HTR-8/SVneo (cell line): ENCODE measurements at places on chromosomes 7 and 10.
A peak's percentile ranks its signal among the peaks of the same experiment; 100 is the strongest.

GRCh38 chr10:114228156-114228555 lies 10.9 kb upstream of the VWA2 start:
- no peak for DNase-seq

- DNase-seq, result no peak
These were observed 624.8 kb upstream of the LRRTM3 start for GRCh38 chr10:66301078-66301477.

- DNase-seq, result peak; percentile 18
These were observed 19.4 kb upstream of the PDCD4 start for GRCh38 chr10:110852255-110852896.

GRCh38 chr10:117351558-117351957 lies 23.7 kb downstream of the PDZD8 start:
- DNase-seq, result no peak

DNA sequence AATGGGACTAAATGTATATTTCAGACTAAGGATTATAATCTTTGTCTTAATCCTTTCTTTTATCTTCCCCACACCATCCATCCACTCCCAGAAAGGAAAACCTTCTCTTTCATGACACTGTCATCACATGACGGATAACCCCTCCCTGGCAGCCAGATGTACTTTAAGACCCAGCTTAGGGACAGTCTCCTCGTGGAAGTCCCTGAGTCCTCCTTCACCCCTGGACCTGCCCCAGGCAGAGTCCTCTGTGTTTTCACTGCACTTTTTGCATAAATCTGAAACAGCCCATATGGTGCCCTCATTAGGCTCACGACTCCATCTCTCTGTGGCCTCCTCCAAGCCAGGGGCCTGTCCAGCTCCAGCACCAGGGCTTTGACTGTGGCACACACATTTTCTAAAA lies 16.0 kb downstream of the NRAP start:
- no peak for DNase-seq

- no peak for DNase-seq
These were observed 128.5 kb downstream of the WDR11 start for GRCh38 chr10:120979435-120980278.

DNA sequence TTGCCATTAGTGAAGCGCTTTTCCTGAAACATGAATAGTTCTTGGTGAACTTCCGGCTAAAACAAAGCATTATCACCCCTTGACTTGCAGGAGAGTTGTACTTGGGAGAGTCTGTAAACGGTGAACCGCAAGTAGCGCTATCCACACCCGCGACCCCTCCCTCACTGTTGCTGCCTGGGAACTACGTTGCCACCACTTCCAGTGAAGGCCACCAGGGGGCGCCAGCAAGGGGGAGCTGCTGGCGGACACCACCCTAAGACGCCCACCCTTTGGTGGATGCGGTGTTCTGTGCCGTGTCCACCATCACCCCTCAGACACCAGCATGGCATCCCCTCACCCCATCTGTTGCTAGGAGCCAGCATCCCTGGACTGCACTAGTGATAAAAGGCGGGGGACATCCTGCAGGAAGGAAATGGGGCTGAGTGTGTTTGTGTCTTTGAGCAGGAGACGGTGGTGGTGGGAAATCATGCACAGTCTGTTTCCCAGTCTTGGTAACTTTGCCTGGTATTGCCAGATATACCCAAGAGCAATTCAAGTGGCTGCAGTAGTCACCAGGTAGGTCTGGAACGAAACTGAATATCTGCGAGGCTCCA lies 298.2 kb downstream of the FRMD4A start:
- no peak for DNase-seq

- DNase-seq, result no peak
These were observed 56.5 kb downstream of the ENO4 start for GRCh38 chr10:116905845-116906210.

- DNase-seq, result no peak
These were observed 512.2 kb downstream of the GATA3 start for GRCh38 chr10:8566737-8567136.

DNA sequence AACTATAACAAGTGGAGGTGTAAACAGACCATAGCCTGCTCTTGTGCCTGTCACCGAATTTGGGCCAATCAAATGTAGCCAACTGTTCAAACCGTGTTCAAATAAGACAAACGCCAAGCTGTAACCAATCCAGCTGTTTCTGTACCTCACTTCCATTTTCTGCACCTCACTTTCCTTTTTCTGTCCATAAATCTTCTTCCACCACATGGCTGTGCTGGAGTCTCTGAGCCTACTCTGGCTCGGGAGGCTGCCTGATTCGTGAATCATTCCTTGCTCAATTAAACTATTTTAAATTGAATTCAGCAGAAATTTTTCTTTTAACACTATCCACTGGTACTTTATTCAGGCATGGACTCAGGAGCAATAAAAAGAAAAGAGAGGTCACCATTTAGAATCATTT lies 29.9 kb upstream of the COL1A2 start:
- DNase-seq, result no peak

GRCh38 chr7:12162415-12163113 lies 48.5 kb upstream of the TMEM106B start:
- DNase-seq, result peak; percentile 39

DNA sequence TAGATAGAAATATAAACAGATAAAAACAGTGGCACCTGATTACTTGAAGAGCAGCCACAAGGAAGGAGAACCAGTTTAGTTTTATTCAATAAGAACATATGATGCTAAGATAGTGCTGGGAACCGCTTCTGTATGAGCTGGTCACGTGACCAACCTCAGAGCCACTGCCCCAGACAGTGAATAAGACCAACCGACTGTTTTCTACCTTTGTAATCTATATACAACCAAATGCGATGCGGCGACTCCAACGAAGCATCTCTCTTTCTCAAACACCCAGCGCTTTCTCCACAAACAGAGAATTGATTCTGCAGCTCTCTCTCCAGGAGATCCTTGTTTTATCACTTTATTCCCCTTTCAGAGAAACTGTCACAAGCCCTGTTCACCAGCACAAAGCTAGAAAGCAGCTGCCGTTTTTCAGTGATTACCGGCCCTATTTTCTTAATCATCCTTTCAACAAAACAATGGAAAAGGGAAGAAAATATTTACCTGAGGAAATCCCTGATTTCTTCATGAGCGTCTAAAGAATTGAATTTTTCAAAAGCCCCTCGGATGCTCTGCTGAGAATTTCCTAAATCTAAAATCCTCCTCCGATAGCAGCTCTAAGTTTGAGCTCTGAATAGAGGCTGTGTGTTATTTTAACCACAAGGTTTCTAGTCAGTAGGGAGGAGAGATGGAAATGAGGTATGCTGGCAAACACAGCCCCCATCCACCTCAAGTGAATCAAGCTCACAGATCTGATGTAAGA lies 55.7 kb upstream of the JCAD start:
- no peak for DNase-seq

GRCh38 chr7:46175221-46175620 lies 254.1 kb upstream of the IGFBP3 start:
- DNase-seq, result no peak

DNA sequence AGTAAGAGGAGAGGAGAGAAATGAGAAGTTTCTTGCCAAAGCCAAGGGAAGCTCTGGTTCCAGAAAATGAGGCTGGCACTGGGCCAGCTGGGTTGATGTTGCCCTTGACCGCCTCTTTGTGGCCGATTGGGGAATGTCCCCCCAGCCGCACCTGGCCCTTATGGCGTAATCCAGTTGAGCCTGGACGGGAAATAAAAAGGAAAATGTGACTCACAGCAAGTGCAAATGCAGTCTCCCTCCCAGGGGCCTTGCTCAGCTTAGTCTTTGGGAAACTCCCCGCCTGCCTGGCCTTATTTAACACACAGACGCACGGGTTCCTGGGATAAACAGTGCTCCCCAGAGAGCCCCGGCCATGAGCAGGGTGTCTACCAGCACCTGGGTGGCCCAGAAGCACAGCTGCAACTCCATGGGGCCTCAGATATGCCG lies 174.8 kb downstream of the KIAA1217 start:
- DNase-seq, result peak; percentile 82

- no peak for DNase-seq
These were observed 18.8 kb downstream of the MYO3A start for GRCh38 chr10:25952857-25953256.

GRCh38 chr7:130894909-130895750 lies 161.1 kb upstream of the KLF14 start:
- no peak for DNase-seq

DNA sequence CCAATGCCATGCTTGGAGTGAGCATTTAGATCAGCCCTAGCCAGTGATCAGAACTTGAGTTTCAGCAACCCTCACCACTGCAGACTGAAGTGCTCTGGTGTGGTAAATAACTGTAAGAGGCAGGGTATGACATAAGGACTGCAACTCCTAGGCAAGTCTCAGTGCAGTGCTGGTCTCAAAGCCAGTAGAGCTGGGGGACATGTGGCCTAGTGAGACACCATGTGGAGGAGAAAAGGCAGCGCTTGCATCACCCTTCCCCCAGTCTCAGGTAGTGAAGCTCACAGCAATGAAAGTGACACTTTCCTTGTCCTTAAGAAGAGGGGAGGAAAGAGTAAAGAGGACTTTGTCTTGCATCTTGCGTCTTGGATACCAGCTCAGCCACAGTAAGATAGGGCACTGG lies 386.8 kb upstream of the POT1 start:
- DNase-seq, result no peak

GRCh38 chr10:95656291-95657164 lies at the start of gene ALDH18A1:
TSS of gene ALDH18A1 (minus strand) at chr10:95656711. CDS start at chr10:95653377, 3,334 bp downstream.
- peak; percentile 85 for DNase-seq

DNA sequence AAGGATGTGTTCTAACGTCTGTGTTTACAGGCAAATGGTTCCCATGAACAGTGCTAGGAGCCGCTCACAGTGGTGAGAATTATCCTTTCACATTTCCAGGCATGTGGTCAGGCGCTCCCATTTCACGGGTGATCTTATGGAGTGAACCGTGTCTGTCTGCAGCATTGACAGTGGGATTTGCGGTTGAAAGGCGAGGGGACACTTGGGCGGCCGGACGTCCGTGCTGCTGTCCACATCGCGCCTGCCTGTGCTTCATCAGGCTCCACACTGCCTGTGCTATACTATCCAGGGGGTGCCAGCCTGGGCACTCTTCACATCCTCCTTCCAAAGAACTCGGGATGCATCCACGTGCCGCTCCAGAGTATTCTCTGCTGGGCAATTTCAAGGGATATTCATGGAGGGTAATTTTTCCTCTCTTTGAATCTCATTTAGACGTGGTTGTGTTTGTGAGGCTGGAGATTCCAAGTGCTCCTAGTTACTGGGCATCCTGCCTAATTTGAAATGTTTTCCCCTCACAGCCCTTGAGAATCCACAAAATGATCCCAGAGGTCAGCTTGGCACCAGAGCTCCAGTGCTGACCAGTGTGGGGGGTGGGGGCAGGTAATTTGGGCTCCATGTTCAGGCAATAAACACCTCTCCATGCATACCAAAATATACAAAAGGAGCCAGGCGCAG lies 61.9 kb upstream of the EBF3 start:
- no peak for DNase-seq

DNA sequence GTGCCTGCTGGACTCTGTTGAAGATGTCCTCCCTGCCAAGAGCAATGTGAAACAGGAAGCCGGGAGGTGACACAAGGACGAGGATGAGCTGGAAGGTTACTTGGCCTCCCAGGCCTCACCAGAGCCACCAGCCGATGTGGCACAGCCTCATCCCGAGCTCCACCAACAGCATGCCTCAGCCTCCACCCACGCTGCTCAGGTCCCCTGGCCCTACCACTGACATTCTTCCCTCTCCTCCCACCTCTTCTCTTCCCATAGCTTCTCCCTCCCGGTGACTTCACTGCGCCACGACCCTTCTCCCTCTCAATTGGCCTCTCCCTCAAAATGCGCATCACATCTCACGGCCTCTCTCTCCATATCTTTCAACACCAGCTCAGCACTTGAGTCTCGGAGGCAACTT lies 249.9 kb downstream of the SKAP2 start:
- no peak for DNase-seq

DNA sequence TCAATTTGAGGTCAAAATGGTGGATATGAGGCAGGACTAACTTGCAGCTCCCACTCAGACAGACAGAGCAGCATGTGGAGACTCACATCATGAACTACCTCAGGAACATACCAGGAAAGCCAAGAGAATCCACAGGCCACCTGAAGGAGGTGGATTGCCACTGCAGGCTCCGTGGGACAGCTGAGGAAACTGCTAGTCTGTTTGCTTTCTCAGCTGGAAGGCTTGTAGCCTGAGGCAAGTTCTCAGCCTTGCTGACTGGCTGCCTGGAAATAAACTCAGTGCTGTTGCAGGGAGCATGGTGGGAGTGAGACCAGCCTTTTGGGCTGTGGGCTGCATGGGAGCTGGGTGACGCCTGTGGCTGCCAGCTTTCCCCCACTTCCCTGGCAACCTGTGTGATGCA lies 202.9 kb downstream of the ZNF248 start:
- DNase-seq, result no peak

DNA sequence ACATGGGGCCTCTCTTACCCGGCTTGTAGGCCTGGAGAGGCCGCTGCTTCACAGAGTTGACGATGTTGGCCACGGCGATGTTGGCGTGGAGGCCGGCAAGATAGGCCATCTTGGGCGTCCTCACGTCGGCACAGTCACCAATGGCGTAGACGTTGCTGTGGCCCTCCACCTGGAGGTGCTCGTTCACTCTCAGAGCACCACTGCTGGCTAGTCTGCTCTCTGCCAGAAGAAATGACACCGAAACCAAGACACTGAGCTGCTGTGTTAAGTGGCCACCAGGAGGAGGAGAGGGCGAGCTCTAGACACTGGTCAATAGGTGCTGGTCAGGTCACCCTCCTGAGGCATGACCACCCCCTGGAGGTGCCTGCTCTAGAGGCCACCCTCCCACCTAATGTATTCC lies 17.7 kb downstream of the AIFM2 start:
- DNase-seq, result no peak
